Stimulated activated CD8-positive, alpha-beta memory T cell treated with anti-CD3 and anti-CD28 coated beads, Interleukin-4, amount 100 ng/mL, for 1 hour (primary cell): ENCODE measurements at places on chromosomes 5 and 9.

GRCh38 chr5:30368064-30368463 is 825.4 kb upstream of the CDH6 start:
- no peak for DNase-seq

GRCh38 chr9:17470036-17470813 is 108.6 kb upstream of the SH3GL2 start:
- no peak for DNase-seq

GRCh38 chr5:170466988-170467707 is 36.7 kb upstream of the KCNIP1 start:
- DNase-seq: no peak

DNA sequence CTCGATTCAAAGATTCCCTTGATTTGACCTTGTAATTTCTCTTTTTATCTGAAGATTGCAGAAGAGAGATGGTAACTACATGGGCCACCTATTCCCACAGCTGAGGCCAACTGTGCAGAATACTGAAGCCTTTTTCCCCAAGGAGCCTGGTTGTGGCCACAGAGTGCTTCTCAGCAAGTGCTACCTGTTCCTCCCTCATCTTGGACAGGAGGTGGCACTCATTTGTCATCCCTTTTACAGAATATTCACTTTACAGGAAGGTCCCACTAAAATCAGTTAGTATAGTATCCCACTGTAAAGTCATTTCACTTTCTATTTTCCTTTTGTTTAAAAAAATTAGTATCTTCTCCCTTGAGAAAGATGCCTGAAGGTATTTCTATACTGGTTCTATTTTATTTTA is 346.4 kb downstream of the ARL15 start:
- no peak for DNase-seq

DNA sequence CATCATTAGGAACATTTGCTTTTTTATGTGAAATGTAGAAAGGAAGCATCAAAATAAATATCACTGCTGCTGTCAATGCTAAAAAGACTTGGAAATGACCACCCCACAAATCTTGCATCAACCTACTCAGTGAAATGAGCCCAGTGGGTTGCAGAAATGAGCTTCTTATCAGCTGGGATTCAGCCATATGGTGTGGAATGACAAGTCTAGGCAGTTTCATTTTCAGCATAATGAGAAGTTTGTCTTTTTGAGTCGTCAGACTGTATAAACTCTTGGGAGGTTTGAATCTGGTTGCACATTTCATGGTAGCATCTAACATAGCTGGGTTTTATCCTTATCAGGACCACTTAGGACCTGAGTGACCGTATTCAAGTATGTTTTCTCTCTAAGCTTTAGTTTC is 251.1 kb upstream of the PPP1R2B start:
- no peak for DNase-seq

DNA sequence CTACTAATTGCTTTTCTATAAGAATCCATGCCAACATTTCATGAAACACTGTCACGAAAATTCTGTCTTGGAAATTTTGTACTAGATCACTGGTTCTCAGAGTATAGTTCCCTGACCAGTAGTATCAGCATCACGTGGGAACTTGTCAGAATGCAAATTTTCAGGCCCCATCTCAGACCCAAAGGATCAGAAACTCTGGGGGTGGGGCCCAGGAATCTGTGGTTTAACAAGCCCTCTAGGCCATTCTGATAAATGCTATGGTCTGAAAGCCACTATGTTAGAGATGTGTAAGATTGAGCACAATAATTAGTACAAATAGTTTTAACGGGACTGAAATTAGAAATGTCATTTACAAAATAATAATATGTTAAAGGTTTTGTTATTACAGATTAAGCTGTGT is 615.7 kb upstream of the ARRDC3 start:
- no peak for DNase-seq

DNA sequence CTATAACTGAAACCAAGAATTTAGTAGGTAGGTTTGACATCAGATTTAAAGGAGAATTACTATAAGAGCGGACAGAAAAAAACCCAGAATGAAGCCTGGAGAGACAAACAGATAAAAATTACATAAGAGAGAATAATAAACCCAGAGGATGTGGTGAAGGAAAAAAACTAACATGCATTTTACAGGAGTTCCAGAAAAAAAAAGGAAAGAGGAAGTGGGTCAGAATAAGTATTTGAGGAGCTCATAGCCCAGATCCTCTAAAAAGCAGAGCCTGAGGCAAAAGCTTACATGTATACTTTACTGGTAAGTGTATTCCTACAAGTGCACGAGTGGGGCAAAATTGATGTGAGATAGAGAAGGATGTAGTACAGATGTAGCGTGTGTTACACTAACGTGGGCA is 43.1 kb upstream of the NAA35 start:
- no peak for DNase-seq

GRCh38 chr5:140401362-140402257 is at the start of gene ANKHD1:
TSS of gene ANKHD1 (plus strand) at chr5:140401833. CDS start at chr5:140401968, 135 bp downstream.
- DNase-seq: peak; percentile 85

- DNase-seq: no peak
These were observed 20.9 kb upstream of the MAN2A1 start for GRCh38 chr5:109668668-109669422.

DNA sequence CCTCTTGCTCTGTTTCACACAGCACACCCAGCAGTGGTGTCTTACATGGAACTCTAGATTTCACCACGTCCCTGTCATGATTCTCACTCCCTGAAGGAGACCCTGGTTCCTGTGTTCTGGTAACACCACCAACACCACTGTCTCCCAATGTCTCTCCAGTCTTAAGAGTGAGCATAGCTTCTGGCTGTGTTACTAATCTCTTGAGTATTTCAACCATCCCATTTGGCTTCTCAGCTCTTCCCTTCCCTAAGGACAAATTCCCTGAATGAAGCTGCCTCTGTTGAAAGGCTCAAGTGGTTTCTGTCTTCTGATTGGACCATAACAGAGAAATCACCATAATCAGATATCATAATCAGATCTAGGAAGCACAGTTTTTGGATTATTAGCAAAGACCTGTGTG is 311.8 kb downstream of the DNAH5 start:
- DNase-seq: no peak

GRCh38 chr5:150246429-150246828 is 43.1 kb downstream of the CAMK2A start:
- no peak for DNase-seq

- no peak for DNase-seq
These were observed 9.6 kb downstream of the TMOD1 start for GRCh38 chr9:97510797-97511654.

DNA sequence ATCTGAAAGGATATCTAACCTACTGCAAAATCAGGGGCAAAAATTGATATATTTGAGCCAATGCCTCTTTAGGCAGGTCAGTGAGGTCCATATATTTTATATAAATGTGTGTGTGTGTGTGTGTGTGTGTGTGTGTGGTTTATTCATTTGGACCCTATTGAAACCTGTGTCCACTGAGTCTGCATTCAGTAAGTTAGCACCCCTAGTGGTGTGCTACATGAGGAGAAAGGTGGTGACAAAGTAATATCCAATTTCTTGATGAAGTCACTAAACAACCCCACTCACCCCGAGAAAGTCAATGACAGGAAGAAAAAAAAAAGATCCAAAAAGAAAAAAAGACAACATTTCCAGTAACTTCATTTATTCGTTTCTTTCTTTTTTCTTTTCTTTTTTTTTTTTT is 4.1 kb downstream of the FBXW11 start:
- no peak for DNase-seq

DNA sequence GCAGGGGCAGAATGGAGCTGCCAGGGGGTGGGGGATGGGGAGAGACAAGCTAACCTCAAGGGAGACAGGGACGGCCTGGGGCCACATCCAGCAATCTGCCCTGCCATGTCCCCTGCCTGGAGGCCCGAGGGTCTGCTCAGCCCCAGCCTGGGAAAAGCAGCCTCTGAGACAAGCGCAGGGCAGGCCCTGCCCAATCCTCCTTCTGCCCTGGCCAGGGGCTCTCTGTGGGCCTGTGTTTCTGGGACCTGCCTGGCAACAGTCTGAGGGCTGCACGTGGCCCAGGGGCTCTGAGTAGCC is 13.9 kb upstream of the QSOX2 start:
- no peak for DNase-seq

DNA sequence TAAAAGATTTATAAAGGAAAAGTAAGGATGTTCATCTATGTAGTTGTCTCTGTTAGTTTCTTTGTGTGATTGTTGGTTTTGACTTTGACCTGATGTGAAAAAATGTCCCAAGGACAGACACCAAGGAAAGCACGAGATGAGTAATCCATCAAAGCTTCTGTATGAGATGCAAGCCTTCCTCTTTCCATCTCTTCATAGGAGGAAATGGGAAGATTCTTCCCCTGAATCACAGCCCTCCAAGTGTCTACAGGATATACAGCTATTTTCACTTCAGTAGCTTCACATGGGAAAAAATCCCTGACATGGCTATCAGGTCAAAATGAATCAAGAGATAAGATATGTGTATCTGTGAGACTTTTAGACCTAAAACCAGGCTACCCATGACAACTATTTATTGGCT is 29.0 kb upstream of the CEMIP2 start:
- DNase-seq: no peak

- no peak for DNase-seq
These were observed 3.6 kb downstream of the ITK start for GRCh38 chr5:157184117-157184670.

DNA sequence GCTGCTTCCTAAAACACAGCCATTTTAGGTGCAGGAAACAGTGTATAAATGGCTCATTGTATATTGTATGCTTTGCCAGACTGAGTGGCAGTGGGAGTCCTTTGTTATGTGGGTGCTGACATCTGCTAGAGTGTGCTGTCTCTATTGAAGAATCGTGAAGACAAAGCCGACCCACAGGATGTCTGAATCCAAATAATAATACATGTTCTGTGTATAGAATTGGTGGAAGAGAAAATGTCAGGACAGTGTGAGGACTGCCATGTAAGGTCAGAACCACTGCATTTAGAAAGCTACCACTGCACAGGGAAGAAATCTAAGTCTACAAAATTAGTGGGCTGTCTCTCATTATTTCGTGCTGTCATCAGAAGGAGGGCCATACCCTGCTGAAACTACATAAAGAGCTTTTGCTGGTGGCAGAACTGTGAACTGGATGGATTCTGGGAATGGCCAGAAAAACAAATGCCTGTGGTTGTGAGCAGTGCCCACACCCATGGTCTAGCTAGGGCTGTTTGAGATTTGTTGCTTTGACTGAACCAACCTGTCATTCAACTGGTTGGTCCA is 2.5 kb downstream of the IL7R start:
- no peak for DNase-seq

DNA sequence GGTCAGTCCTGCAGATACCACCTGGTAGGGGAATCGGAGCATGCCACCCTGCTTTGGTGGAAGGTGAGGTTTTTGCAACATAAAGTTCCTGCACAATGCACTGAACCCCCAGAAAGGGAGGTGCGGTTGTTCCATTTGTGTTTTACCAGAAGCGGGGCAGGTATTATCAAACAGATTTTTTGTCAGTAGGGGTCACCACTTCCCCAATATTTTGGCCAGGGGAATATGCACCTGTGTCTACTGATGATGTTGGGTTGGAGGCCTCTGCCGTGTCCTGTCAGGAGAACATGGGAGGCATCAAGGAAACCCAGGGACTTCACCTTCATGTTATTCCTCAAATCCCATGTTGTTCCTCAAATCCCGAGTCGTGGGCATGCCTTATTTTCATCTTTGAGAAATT is 438.7 kb downstream of the NTRK2 start:
- no peak for DNase-seq

DNA sequence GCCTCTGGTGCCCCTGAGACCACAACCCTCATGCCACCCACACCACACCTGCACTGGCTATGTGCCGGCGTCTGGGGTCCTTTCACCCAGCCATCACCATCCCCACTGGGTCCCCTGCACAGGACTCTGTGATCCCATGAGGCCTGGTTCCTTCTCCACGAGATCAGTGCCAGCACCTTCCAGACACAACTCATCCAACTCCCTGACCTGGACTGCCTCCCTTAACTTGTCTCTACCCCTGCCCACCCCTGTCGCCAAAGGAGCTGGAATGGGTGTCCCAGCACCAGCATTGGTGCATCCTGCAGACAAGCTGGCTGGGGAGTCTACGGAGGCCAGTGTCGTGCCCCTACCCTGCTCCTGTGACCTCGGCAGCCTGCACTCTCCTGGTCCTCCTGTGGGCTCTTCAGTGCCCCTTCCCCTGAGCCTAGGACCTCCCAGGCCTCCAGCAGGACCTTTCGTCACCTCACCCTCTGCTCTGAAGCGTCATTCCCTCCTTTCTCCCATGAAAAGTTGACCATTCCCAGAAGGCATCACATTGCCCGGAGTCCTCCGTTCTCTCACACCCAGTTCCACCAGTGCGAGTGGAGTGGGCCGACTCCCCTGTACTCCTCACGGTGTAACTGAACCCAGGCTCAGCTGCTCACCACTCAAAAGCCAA is 87.7 kb downstream of the NSUN2 start:
- no peak for DNase-seq

- no peak for DNase-seq
These were observed 1.6 kb downstream of the CDH10 start for GRCh38 chr5:24643156-24643555.

- DNase-seq: no peak
These were observed 104.4 kb downstream of the SMARCA2 start for GRCh38 chr9:2119566-2119965.

DNA sequence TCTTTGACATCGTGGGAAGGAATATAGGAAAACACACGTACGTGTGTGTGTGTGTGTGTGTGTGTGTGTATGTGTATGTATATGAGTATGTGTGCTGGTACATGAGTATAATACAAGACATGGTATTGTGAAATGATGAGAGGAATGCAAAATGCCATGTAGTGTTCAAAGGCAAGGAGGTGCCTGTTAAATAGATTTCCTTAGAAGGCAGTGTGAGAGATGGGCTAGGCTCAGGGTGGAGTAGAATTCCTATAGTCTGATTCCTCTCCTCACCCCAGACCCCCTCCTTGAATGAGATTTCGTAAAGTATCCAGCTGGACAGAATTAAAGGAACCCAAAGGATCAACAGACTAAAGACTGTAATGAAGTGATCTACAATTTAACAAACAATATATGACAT is 11.1 kb downstream of the GPR21 start:
- no peak for DNase-seq

DNA sequence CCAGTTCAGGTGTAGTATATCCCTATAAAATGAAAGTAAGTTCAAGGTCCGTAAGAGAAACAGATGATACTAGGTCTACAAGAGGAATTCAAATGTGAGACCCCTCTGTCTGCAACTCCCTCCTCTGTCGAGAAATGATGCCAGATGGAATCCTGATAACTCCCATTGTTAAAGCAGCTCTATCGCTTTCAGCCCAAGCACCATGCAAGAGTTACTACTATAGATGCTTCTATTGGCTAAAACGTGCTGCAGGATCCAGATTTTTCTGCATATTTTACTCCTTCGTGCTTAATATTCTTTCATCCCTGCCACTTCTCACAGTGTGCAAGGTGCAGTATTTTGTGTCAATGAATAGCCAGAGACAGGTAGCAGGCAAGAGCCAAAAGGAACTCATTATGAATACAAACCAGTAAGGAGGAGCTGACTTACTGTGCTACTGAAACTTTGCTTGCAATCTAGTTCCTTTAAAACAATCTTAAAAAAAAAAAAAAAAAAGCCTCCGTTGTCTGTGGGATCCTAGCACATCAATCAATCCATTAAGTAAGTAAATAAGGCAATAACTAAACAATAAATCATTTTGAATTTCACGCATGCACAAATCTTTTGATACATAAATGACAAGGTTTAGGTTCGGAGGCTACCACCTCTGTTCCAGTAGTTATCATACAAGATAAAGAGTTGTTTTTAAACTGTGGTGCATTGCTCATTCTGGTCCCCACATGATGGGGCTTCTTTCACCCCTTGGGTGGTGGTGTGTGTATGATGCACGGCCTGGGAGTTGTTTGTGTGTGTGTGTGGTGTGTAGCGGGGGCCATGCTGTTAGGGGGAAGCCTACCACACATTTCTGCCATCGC is 151.1 kb upstream of the MPDZ start:
- DNase-seq: no peak

- no peak for DNase-seq
These were observed 16.9 kb upstream of the ADRA1B start for GRCh38 chr5:159899067-159900049.
